Frontal cortex (tissue), 4 donors: ENCODE measurements at places on chromosomes 5 and 9.
A peak's percentile ranks its signal among the peaks of the same experiment; 100 is the strongest.

GRCh38 chr9:99377790-99378775, 156.0 kb downstream of the SEC61B start:
- no peak for DNase-seq

- DNase-seq: no peak
Observed at GRCh38 chr5:177049285-177049684, 26.8 kb downstream of the ZNF346 start.

- no peak for DNase-seq
Observed at GRCh38 chr5:14600846-14601245, 19.3 kb downstream of the OTULINL start.

DNA sequence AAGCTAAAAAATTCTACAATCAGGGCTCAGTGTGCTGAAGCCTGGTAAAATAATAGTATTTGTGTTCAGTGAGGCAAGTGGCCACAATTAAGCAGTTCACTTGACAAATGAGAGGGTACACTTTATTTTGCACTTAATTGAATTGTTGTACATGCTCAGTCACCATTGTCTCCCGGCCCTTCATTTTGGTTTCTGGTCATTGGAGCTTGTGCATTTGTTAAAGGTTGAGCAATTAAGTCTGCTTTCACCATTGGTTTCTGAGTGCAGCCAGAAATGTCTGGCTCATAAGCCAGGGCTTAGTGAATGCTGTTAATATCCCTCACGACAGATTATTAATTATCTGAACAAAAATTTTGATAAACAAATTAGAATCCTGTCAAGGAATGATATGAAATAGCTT, 89.6 kb downstream of the PRDM6 start:
- DNase-seq: no peak

DNA sequence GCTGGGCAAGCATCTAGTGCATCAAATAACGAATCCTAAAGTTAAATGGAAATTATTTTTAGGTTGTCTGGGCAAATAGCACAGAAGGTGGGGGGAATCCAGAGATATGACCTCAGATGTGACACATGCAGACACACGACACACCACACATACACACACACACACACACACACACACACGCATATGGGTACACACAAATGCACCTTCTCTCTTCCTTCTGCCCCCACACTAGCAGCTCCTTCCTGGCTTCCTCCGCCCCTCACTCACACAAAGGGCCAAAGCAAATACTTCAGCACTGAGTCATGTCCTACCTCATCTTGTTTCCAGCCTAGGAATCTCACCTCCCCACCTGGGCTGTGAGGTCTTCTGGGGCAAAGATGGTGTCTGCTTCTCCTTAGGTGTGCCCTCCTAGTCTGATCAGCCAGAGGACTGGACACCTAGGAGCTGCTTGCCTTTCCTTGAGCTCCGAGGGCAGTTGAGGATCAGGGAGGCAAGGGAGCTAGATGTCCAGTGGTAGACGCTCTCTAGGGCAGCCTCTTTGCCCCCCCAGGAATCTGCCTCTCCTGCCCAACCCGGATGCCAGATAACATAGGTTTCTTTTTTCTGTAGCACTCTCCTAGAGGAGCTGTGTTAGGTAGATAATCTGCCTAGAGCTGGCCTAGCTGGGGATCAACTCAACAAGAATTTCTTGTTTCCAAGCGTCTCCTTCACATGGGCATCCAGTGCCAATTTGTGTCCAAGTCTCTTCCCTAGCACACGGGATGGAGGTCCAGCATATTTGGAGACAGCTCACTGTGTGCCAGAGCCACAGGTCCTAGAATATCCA, 14.3 kb upstream of the JADE2 start:
- no peak for DNase-seq

DNA sequence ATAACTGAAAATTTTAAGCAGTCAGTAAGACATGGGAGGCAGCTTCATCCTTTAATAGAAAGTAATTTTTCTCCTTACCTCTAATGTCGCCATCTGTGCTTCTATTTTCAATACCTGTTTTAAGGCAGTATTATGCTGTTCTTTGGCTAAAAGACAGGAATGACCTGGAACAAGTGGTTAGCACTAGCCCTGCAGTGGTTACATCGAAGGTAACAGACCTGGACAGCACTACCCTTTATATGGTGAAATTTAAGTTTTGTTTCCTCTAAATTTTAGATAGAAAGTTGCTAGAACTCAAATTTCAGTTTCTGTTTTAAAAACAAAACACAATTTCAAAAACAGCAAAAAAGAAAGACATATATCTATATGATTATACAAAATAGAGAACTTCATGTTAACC, 534.1 kb upstream of the CDH6 start:
- DNase-seq: no peak

GRCh38 chr5:124289641-124290311, 456.7 kb downstream of the ZNF608 start:
- DNase-seq: no peak

DNA sequence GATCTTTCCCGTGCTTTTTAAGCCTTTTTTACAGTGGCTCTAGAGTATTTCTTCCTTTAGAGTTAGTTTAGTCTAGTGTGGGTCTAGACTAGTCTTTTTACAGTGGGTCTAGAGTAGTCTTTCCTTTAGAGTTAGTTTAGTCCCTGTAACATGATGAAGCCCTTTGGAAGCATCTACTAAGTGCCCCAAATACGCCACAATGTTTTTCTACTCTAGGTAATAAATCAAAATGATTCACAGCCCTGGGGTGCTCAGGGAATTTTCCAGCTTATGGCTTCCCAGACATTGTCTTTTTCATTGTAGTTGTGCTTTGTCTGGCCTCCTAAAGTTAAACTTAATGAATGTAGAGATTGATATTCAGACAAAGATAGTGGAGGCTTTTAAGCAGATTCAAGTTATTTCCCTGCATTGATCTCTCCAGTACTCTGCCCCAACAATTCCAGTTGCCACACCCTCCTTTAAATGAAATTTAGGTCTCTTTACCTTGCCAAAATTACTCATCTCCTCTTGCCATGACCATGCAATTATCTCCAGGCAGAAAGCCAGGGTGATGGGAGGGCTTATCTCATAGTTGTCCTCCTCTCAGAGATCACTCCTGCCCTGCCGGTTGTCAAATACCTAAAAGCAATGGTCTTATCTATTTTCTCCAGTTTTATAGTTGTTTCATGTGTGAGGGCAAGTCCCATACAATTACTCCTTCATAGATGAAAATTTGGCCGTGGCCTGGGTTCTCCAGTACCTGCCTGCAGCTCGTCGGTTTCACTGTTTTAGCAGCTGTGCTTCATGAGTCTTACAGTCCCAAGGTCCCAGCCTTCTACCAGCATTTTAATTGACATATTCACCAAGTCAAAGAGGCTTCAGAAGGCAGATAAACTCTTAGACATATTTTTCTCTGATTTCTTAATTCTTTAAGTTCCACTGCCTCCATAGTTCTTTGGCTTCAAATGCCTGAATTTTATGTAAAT, 794.0 kb upstream of the COX7C start:
- DNase-seq: no peak

GRCh38 chr5:137122075-137122474, 377.1 kb downstream of the SPOCK1 start:
- no peak for DNase-seq

DNA sequence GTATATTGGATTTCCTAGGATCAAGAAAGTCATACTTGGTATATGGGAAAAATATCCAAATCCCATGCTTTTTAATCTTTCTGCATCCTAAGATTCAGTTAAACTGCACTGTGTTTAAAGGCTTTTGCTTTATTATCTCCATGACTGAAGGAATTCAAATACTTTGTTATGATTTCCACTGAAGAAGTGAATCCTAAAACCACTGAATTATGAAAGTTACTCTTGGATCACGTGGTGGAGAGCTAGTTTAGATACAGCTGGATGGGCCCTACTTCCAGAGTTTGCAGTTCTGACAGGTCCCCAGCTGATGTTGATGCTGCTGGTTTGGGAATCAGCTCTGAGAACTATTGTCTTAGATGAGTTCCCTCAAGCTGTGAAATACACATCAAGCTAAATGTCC, 5.0 kb downstream of the DAB2 start:
- DNase-seq: no peak

- DNase-seq: no peak
Observed at GRCh38 chr5:116237917-116238500, 153.2 kb downstream of the COMMD10 start.

GRCh38 chr5:81631124-81631523, 119.8 kb downstream of the SSBP2 start:
- DNase-seq: no peak

DNA sequence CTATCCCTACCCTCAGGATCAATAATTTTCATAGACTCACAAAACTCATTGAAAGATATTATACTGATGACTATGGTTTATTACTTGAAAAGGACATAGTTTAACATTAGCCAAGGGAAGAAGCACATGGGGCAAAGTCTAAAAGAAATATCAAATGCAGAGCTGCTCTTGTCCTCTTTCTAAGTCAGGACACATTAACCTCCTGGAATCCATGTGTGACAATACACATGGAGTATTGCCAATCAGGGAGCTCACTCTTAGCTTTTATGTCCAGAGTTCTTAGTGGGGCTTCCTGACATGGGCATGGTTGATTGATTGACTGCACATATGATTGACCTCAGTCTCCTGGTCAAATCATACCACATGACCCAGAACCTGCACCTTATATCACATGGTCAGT, 165.5 kb upstream of the COX7C start:
- no peak for DNase-seq

GRCh38 chr5:137286025-137286610, 213.0 kb downstream of the SPOCK1 start:
- no peak for DNase-seq

GRCh38 chr5:178507151-178507932, 82.9 kb downstream of the COL23A1 start:
- DNase-seq: no peak

- DNase-seq: peak; percentile 43
Observed at GRCh38 chr5:63963080-63963735, 963 bp upstream of the HTR1A start.

DNA sequence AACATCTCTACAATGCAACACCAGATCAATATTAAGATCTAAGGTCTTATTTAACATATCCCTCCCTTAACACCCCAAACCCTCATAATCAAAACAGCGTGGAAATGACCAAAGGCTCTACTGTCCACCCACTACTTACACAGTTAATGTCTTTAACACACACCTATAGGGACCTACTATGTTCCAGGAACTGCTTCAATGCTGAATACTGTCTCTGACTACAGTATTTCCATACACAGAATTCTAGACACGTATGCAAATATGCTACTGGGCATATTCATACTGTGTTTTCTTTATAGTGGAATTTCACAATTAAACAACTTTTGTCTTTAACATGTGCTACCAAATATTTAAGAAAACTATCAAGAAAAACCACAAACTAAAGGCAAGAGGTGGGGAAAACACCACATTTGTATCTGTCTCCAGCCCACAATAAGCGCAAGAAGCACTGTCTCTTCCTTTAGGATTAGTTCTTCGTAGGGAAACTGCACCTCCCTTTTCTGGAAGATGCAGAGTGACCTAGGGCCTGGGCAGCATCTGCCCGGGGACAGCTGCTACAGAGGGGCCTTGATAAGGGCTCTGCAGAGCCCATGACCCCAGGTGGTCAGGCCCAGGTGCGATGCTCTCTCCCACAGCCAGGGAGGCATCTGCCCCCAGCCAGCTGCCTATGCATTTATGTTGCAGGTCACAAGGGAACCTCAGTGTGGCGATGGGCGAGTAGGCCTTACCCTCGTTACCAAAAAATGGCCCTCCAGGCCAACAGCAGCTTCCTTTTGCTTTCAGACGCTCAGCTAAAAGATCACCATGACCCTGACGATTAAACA, 55.2 kb downstream of the PSMB7 start:
- DNase-seq: no peak

GRCh38 chr9:97405551-97405950, 6.3 kb upstream of the TDRD7 start:
- DNase-seq: no peak

GRCh38 chr5:143030349-143030748, 260.2 kb downstream of the ARHGAP26 start:
- no peak for DNase-seq

GRCh38 chr5:137605411-137605810, 106.3 kb upstream of the SPOCK1 start:
- DNase-seq: peak; percentile 27

GRCh38 chr9:19665146-19665863, 123.5 kb downstream of the SLC24A2 start:
- no peak for DNase-seq
